ENCODE measurements at places on chromosomes 2 and 18.

DNA sequence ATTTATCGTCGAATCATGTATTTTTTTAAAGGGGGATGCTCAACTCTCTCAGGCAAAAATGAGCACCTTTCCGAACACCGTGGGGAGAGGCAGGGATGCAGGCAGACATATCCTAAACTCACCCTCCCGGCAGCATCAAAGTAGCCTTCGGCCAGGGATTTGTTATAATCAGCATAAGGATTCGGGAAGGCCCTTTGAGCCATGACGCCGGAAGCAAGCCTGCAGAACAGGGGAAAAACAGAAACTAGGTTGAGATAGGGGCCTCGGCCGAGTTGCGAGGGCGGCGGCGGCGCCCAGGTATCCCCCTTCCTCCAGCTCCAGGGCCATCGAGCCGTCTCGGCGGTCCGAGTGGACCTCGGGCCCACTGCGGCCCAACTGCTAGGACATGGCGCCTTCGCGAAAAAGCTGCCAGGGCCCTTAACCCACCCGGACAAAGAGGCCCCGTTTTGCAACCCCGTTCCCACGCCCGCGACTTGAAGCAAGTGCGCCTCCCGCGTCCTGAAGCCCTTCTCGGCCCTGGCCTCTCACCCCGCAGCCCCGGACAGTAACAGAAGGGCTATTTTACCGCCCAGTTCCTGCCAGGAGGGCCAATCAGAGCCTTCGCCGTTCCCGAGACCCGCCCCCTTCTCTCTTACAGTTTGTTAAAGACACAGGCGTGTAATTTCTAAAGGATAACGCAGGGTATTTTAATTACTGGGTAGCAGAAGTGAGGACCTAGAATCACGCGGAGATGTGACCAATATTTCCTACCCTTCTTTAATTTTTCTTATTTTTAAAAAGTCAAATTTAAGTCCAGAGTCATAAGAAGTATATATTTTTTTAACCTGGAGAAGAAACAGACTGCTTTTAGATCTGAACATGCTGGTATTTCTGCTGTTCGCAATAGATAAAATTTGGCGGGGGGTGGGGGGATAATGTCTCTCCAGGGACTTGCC is at the start of gene LANCL1:
TSS of gene LANCL1 (minus strand) at position 566 of the 935 bp plus-strand sequence. CDS start at position 203, 363 bp downstream.
- DNase-seq = peak; percentile 96

DNA sequence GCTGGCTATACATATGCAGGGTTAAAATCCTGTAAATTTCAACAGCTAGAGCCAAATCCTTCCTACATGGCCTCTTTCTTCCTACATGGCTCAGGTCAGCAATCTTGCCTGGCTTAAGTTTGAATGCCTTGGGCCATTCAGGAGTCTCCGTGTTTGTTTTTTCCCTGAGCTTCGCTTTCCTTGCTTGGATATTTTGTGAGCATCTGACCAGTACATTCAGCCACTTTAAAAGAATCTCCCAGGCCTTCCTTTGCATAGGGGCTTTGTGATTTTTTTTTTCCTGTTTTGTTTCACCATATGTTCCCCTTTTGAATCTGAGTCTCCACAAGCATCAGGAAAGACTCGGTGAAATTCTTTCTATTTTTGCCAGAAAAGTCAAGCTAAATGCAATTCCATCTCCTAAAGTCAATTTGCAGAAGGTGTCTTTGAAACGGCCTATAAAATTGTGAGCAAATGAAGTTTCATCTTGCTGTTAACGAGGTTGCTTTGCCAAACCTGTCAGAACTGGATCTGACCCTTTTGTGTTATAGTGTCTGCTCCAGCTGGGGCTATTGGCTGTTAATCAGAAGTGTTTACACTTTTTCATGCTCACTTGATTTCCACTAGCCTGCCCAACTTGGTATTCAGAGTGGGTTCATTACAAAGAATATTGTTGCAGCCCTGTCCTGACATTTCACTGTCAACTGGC is 256.9 kb downstream of the DCC start:
- DNase-seq = no peak

- DNase-seq = no peak
These were observed 581.5 kb downstream of the PLCL1 start for GRCh38 chr2:198385856-198386255.

GRCh38 chr2:36701391-36701795 is 4.9 kb downstream of the VIT start:
- no peak for DNase-seq

GRCh38 chr2:65974067-65974723 is 460.7 kb upstream of the MEIS1 start:
- DNase-seq = no peak

DNA sequence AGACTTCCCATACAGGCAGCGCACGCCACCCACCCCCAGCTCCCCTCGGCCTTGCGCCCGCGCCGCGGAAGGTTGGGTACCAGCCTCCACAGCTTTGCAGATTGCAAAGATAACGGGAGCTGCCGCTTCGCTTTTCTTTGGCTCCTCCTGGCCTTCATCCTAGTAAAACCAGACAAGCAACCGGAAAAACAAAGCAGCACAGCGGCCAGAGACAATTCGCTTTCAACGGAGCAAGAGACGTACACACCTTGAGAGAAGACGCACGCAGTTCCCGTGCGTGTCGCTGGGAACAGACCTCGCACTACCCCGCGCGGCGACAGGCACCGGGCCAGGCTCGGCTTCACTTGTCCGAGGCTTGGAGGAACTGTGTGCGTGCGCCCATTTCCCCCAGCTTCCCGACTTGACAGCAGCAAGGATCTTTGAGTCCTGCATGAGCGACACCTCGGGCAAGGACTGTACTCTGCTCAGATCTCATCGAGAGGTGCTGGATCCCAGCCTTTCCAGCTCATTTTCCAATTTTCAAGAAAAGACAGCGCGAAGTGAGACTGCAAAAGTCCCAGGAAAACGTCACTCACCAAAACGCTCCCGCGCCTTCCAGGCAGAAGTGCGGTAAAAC is 964 bp downstream of the ZBTB7C start:
- no peak for DNase-seq

DNA sequence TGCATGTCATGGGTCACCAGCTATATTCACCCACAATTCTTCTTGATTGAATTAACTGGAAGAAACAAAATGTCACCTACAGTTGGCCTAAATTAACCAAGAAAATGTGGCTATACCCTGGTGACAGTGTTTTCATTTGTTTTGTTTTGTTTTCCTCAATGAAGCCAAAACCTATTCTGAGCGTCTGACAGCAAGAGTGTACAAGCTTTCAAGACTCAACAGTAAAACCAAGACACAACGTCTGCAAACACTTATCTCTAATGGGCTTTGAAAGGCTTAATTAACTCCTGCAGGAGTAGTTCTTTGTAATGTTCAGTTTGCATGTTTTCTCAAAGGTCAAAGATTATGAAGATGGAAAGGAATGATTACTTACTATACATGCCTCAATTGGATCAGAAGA is 827.6 kb upstream of the KLHL29 start:
- no peak for DNase-seq

GRCh38 chr2:146251328-146251727 is 1593.5 kb upstream of the ACVR2A start:
- DNase-seq = no peak

GRCh38 chr2:43412114-43412753 is 183.6 kb downstream of the THADA start:
- DNase-seq = no peak

DNA sequence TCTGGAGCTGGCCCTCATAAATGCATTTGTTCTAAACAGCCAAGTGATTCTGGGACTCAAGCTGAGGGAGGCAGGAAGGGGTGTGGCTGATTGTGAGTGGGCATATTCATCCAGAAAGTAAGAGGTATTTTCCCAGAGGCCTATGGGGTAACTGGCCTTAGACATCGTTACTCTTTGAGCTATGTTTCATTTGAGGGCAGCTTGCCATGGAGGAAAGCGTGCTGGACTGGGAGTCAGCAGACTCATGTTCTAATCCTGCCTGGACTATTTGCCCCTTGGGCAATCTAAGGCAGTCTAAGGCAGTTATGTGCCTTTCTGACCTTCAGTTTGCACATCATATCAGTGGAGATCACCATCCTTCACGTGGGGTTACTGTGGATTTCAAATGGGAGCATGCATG is 93.5 kb upstream of the SLC14A2 start:
- no peak for DNase-seq

DNA sequence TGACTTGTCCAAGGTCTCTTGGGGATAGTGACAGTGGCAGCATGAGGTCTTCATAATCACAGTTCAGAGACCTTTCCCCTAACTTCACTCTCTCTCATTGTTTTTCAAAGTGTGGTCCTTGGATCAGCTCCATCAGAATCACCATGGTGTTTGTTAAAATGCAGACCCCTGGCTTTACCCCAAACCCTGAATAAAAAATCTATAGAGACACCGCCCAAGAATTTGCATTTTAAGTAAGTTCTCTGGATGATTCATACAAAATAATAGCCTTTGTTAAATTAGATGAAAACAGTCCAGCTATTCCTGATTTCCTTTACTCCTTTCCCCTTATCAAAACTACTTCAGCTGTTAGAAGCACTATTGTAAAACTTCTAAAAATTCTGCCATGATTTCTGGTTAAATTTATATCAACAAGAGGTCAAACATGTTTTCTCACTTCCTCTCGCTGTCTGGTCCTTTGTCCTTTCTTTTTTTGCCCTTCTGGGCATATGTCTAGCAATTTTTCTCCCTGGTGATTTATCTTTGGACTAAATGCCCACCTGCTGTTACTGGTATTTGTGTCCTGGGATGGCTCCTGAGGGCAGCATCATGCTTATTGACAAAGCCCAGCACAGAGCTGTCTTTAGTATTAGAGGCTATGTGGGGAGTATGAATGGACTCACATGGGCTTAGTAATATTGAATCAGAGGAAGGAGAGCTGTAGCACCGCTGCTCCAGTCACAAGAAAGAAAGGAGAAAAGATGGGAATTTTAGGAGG is 63.4 kb downstream of the LHCGR start:
- DNase-seq = no peak

DNA sequence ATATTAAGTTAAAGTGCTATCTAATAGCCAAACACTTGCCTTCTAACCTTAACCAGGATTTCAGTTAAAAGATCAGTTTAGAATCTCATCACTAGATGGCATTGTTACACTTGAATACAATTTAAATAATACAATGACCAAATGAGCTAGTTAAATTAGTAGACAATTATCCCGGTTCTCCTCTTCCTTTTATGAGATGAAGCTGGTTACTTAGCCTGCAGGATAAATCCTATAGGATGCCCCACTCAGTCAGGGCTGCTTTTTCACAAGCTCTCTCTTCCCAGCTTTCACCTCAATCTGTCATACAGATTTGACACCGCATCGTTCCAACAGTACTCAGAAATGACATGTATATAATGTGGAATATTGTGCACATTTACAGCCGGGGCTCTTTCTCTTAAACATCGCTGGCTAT is 678.8 kb downstream of the KCNJ3 start:
- no peak for DNase-seq

GRCh38 chr2:137992039-137992646 is 27.9 kb downstream of the HNMT start:
- no peak for DNase-seq

Data from suprapubic skin (tissue), 4 donors.